ENCODE measurements at places on chromosomes 12 and 14. TPM values are rescaled to one million over a fixed set of nuclear protein-coding genes. Genes with fewer than 3 reads are reported as not detected.

DNA sequence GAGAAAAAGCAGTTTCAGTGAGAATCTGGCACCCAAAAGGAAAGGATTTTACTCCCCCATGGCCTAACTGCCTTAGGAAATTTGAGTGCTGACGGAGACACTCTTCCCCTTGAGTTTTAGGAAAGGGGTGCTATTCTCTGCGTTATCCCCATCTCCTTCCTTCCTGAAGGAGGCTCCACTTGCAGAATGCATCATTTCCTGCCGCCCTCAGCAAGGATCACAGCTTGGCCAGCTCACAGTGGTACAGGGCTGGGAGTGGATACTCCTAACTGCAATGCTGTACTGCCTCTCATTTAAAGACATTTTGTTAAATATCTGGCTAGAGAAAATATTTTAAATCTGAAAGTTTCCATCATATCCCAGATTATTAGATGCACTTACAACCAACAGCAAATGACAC, 33.0 kb downstream of the RDH12 start:
- no peak for DNase-seq

DNA sequence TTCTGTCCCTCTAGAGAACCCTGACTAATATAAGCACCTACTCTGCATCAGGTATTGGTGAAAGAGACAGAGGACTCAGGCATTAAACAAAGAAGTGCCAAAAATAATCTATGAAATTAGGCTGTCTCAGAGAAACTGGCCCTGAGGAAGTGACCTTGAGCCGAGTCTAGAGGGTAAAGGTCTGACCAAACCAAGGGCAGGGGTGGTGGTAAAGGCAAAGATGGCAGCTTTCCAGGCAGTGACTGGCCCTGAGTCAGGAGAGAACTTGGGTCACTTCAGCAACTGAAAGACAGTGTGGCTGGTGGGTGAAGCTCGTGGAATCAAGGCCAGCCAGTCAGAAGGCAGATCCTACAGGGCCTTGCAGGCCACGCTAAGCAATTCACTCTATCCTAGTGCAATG, 30.6 kb downstream of the CDKL1 start:
- no peak for DNase-seq

GRCh38 chr12:65607401-65607841, 216.9 kb upstream of the HMGA2 start:
- DNase-seq: no peak

DNA sequence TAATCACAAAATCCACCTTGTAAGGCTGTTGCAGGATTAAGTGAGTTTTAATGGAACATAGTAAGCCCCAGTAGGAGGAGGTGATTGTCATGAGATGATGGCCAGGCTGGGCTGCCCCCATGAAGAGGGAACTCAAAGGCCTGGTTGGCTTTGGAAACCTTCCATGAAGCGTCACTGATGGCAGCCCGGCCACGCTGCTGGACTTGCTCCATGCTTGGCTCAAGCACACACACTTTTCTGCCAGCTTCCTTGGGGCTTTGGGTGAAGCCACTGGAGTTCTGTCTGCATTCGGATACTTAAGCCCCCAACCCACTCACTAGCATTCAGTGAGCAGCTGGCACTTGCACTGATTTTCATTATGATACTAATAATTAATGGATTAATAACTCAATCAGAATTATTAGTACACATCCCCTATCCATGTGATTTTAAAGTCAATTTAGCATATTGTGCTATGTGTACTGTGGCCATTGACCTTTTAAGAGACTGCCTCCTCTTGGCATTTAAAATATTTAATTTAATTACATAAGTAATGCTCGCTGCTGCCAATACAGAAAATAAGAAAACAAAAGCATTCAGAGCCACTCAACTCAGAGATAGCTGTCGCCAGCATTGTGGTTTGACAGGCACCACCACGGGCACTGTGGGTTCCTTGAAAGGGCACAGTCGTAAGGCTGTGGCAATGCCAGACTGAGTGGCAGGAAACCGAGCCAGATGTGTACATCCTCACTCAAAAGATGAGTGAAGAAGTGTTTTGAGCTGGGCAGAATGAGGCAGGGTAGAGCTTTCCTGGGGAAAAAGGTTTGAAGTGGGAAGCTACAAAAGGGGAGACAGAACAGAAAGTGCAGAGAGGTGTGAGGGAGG, 15.9 kb downstream of the KRT85 start:
- DNase-seq: peak; percentile 74

- DNase-seq: no peak
Observed at GRCh38 chr12:12613344-12613743, 1.7 kb downstream of the CREBL2 start.

GRCh38 chr12:107884769-107885694, 110.5 kb downstream of the ASCL4 start:
- peak; percentile 54 for DNase-seq

DNA sequence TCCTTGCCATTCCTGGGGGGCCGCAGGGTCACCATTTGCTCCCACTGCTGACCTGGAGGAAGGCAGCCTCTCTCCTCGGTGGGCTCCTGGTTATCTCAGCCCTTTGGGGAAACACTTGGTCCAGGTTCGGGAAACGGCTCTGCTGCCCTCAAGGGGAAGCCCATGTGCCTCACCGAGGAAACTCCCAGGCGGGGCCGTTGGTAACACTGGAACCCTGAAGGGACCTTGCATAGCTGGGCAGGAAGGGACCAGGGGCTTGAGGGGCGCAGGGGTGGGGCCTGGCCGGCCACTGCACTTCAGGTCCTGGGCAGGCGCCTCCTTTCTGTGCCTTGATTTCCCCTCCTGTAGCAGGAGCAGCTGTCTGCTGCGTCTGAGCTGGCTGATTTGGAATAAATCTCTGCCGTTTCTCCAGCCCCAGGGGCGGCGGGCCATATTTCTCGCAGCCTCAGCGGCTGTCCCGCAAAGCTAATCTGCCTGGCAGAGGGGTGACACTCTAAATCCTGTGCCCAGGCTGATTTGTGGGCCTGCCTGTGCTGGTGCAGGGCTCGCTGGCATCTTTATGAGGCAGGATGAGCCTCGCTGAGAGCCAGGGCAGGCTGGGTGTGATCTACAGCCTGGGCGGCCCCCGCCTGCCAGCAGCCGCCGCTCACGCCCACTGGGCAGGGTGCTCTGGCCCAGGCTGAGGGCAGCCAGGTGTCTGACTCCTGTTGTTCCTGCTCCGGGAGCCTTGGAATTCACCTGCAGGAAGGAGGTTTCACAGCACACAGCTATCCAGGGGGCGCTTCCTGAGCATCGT, 49.7 kb downstream of the KIF26A start:
- no peak for DNase-seq

DNA sequence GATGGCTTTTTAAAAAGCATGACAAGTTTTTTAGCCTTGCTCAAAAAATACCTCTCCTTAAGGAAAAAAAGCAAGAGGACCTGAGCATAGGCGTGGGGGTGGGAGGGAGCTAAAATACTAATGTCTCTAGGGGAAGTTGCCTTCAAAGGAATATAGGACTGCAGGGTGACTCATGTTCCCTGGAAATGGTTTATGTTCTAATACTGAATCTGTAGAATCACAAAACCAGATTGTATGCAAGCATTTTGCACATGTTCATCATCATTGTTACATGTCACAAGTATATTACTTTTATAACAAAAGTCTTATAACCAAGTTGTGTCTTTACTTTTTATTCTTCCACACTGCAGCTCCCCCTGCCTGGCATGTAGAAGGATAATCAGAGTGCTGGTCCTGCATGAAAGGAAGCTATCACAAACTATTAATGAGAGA, 36.6 kb downstream of the GPR135 start:
- DNase-seq: no peak

- DNase-seq: no peak
Observed at GRCh38 chr12:63318933-63319332, 167.9 kb upstream of the AVPR1A start.

GRCh38 chr12:92136965-92137721, 8.5 kb downstream of the BTG1 start:
- no peak for DNase-seq

- DNase-seq: no peak
Observed at GRCh38 chr14:65434216-65434850, 21.8 kb downstream of the FUT8 start.

DNA sequence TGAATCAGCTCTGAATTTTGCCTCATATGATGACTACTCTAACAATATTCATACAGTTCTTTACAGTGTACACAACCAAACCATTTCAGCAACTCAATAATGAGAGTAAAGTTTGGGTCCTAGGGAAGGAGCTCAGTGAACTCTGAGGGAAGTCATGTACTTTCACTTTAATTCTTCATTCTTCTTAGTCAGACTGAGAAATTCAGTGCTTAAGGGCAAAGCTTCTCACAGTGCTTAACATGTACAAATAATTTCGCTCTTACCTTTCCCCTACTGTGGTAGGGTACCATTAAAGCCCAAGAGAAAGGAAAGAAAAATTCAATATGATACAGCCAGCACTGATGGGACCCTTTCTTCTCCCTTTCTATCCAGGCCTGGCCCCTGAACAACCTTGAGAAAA, 435.0 kb downstream of the NELL2 start:
- DNase-seq: no peak

GRCh38 chr12:127293507-127294310, 973.3 kb upstream of the TMEM132C start:
- peak; percentile 45 for DNase-seq

DNA sequence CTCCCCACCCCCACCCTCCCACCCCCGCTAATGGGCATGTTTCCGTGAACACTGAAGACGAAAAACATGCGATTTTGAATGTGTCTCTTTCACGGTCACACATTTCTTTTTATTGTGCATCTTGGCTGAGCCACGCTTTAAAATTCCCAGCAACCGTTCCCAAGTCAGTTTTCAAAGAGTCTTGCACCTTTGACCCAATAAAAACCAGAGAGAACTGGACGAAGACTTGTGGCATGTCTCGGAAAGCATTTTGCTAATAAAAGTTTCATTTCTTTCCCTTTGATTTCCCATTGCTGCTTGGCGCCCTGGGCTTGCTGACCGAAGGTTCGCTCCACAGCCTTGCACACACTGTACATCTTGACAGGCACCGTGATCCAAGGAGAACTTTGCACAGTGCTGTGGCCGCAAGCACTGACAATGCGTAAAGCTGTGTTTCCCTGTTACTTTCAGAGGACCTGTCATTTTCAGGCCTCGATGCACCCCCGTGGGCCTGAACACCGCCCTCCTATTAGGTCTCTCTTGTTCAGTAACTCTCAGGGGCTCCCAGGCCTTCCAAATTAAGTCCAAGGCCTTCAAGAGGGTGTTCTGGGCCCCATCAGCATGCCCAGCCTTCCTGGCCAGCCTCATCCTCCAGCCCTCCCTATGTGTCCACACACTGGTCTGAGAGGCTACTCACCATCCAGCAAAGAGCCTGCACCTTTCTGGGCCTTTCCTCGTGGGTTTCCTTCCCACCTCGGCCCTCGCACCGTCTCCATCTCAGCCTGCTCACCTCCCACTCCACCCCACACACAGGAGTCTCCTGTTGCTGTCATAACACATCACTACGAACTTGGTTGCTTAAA, 63.4 kb upstream of the DIO3 start:
- DNase-seq: no peak

INHBC gene
- total RNA-seq: not detected
